Activated CD8-positive, alpha-beta memory T cell treated with anti-CD3 and anti-CD28 coated beads for 1 hour (primary cell): ENCODE measurements at places on chromosomes 4 and X.

DNA sequence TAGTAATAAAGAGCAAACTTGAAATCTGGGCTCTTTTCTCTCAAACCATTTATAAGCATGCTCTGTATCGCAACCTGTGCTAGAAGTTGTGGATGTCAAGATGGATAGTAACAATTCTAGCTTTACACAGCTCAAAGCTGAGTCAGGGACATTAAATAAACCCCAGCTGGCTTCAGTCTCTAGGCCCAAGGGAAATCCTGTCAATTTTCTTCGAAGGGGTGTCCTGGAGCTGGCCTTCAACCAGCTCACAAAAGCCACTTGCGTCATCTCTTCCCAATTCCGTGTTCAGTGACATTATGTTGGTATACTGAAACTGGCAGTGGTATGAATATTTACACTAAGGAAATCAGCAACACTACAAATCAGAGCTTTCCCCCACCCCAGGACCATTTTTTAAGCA lies 89.8 kb upstream of the PRKG2 start:
- DNase-seq, result no peak

GRCh38 chr4:99861120-99861905 lies 32.9 kb downstream of the LAMTOR3 start:
- no peak for DNase-seq

GRCh38 chr4:119302073-119302832 lies 19.7 kb downstream of the FABP2 start:
- DNase-seq, result no peak

- no peak for DNase-seq
Measured at GRCh38 chr4:107380836-107381438, 339.1 kb downstream of the PAPSS1 start.

DNA sequence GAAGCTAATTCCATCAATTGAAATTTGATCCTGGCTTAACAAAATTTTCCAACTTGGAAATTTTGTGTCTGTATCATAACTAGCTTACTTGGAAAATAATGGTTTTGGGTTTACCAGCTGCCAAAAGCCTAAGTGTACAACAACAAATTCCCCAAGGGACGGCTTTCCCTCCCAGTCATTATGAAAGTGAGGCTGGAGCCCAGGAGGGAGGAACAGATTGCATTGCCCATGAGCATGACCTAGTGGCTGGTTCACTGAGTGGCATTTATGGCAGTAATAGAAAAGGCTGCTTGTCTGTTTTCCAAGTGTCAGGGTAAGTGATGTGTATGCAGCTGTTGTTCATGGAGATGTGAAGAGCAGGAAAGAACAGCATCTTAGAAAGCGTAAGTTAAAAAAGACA lies 70.8 kb upstream of the HHIP start:
- no peak for DNase-seq

GRCh38 chrX:50003467-50003866 lies 81.1 kb downstream of the CLCN5 start:
- no peak for DNase-seq

- DNase-seq, result no peak
Measured at GRCh38 chrX:136291824-136292223, 8.9 kb upstream of the ADGRG4 start.

GRCh38 chr4:41257257-41257901 lies 651 bp downstream of the UCHL1 start:
- no peak for DNase-seq

GRCh38 chr4:175431694-175432093 lies 380.4 kb downstream of the GPM6A start:
- DNase-seq, result no peak

GRCh38 chr4:100952590-100952989 lies 394.7 kb downstream of the PPP3CA start:
- DNase-seq, result no peak

GRCh38 chr4:183448436-183448835 lies 4.0 kb downstream of the CDKN2AIP start:
- no peak for DNase-seq

DNA sequence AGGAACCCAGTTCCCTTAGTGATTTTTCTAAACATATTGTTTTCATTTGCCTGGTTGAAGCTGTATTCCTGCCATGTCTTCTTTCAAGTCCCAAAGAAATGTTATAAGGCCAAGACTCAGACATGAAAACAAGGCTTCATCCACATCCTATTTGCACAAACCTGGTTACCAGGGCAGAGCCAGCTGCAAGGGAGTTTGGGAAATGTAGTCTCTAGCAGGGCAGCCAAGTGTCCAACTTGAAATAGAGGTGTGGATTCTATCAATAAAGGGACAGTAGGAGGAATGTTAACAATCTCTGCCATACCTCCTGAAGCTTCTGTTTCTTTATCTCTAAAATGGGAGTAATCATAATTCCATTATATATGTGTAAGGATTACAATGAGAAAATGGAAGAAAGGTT lies 56.6 kb downstream of the INTS12 start:
- DNase-seq, result no peak

- no peak for DNase-seq
Measured at GRCh38 chrX:106963111-106963510, 36.9 kb downstream of the MORC4 start.

DNA sequence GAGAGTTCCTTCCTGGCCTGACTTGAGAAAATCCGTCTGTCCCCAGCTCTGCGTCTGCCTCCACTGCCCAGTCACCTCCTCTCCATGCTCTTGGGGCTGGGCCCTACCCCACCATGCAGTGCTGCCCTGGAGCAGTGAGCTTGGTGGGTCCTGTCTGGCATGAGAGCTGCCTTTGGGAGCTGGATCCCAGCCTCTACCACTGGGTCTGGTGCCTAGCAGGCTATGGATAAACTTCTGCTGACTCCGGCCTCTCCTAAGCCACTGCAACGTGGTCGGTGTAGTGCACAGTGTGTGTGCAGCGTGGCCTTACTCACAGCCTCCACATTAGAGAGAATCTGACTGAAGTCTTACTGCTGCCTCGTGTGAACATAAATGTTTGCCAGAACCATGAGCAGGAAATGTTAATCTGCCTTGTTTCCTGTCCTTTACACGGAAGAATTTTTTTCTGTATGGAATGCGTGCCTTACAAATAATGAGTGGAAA lies 47.6 kb downstream of the HTT start:
- DNase-seq, result no peak

DNA sequence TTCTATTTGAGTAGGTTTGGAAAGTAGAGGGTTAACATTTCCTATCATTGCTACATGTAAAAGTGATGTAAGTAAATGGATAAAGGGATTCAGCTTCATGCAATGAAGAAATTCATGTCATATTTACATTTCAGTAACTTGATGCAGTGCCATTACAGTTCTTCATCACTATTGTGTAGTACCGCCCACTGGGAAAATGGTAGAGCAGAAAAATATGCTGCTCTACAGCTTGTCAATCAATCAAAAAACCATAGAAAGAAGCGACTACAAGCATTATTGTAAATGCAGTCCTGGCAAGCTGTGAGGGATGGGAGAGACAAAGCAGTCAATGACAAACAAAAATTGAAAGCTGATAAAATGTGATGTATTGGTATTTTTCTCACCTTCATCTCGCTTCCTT lies 1597.9 kb downstream of the RPA4 start:
- no peak for DNase-seq

GRCh38 chr4:25923745-25924144 lies 9.7 kb downstream of the SMIM20 start:
- no peak for DNase-seq

- DNase-seq, result no peak
Measured at GRCh38 chr4:18242919-18243693, 221.6 kb upstream of the LCORL start.
